ENCODE measurements at places on chromosomes 6 and 20.

GRCh38 chr20:38221119-38221589 lies 39.4 kb downstream of the KIAA1755 start:
- peak; percentile 51 for DNase-seq

DNA sequence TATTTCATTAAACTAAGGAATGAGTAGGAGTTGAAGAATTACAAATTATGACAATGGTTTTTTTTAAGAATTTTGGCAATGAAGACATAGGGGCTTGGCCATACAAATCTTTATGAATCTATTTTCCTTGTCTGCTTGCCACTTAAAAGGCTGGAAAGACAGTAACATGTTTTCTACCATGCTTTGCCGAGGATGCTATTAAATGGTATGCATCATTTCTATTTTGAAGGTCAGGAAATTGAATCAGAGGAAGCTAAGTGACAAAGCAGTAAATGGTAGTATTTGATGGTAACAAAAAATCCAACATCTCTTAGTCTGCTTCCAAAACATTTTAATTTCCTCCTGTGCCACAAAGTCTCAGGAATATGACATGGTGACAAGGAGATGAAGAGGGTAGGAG lies 287.2 kb downstream of the RFPL4B start:
- no peak for DNase-seq

DNA sequence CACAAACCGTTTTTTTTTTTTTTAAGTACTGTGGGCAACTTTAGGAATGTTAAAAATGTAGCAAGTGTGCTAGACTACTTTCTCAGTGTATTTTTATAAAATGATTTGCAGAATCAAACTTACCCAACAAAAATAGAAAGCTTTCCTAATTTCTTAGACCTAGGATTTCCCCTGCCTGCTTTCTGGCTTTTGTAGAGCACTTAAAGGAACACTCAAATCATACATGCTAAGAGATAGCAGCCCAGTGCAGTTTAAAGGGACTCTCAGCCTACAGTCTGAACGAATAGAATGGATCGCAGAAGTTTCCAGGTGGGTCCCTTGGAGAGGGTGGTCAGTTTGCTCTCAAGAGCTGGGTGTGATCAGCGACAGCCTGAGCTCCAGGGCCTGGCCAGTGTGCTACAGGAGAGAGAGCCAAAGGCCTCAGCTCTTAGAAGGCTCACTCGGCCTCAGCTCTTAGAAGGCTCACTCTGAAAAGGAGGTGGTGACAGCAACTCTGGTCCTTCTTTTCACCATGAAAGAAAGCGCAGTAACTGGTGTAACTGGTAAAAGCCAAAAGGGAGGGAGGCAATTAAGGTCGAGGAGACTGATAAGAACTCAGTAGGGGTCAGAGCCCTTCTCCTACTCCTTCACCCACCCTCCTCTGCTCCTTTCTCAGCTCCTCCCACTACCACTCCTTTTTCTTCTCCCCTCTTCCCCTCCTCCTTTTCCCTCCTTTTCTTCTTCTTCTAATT lies 142.4 kb downstream of the ZFP64 start:
- no peak for DNase-seq

DNA sequence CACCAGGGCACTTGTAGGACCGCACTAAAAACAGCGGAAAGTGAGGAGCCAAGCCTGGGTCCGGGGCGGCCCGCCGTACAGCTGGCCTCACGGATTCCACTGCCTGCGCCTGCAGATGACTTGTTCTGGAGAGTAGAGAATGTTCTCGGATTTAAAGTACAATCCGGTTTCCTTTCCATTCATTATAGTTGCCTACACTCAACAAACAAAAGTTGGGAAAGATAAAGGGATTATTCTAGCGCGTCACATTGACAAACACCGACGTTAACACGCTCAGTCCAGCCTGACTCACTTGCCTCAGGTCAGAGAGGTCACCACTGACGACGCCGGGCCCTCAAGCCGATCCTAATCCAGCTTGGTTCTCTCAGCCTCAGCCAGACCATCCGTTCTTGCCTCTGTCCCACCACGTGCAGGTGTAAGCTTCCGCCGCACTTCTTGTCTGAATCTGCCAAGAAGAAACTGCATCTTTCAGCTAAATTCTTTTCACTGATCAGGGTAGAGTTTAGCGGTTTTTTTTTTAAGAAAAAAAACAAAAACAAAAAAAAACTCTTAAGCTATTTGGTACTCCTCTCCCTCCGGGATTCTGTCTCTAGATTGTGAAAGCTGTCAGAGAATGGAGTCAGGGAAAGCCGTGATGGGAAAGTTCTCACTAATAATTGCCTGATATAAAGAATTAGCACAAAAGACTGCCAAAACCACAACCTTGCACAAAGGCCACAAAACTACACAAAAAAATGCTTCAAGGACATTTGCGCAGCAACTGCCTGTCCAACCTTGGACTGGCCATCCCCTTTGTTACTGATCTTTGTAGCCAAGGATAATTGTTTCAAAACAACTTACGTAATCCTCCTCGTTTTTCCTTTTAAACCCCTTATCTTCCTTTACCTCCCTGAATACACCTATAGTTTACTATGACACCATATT lies 1.1 kb upstream of the PHF10 start:
- no peak for DNase-seq

GRCh38 chr6:162200945-162201690 lies 526.4 kb downstream of the PRKN start:
- DNase-seq, result no peak

DNA sequence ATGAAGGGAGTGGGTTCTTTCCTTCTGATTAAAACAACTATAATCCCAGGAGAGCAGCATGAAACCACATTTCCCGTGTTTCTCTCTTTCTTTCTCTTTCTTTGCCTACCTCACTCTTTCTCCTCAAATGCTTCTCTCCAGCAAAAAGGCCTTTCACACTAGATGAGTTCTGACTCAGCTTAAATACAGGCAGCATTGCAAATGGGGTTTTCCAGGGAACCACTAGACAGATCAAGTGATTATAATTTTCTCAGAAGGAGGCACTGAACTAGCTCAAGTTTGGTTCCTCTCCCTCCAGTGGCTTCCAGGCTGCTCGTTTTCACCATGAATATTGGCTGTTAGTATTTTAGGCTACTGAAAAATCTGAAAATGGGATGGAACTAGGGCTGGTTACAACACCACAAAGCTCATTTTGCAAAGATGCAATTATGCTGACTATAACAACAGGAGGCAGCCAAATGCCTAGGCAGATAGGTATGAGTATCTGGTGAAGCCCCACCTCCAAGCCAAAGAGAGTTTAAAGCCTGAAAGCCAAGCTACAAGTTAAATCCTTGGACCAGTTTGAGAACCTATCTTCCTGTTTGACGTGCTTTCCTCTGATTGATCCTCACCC lies 260.0 kb downstream of the MMUT start:
- DNase-seq, result no peak

DNA sequence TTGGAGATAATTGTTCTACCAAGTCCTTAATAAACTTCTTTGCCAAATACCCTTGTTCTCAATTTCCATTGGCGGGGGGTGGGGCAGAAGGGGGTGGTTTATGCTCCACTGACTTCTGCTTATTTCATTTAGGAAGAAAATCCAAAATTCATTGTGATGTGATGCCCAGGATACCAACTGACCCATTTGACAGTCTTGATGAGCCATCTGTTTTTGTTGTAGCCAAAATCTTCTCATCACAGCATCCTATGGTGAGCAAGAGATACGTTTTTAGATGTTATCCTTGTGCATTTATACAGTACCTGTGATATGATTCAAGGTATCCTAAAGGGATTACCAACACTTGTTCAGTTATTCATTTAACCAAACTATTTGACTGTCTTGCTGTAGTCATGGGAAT lies 108.5 kb upstream of the BMP5 start:
- no peak for DNase-seq

- no peak for DNase-seq
These were observed 20.3 kb downstream of the CST7 start for GRCh38 chr20:24969186-24970029.

- DNase-seq, result no peak
These were observed 9.3 kb downstream of the ARHGAP18 start for GRCh38 chr6:129700666-129701065.

All from left renal cortex interstitium (tissue), 4 donors.